ENCODE measurements at places on chromosomes 4 and X.

- DNase-seq, result no peak
Observed at GRCh38 chrX:13821738-13822137, 4.8 kb upstream of the GPM6B start.

- DNase-seq, result no peak
Observed at GRCh38 chrX:67353651-67354370, 190.0 kb upstream of the AR start.

DNA sequence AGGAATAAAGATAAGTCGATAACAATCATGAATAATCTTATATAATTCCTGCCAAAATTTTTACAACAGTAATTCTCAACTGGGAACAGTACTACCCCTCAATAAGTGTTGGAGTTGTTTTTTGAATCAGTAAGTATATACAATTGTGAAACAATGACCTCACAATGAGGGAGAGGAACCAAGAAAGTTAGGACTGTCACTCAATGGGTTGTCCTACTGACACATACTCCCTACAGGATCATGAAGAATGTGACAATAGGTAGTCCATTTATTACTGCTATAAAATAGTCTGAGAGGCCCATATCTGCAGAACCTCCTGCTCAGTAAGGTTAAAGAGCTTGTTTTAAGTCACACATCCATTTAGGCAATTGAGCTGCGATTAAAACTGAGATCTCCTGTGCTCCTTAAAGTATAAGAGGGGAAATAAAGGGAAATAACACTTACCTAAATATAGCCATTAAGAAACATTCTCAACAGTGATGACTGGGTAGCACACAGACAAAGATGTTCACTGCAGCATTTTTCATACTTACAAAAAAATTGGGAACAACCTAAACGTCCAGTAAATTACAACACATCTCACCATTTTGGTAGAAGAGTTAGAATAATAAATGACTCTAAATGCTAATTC is 26.2 kb downstream of the FBXW7 start:
- peak; percentile 64 for DNase-seq

DNA sequence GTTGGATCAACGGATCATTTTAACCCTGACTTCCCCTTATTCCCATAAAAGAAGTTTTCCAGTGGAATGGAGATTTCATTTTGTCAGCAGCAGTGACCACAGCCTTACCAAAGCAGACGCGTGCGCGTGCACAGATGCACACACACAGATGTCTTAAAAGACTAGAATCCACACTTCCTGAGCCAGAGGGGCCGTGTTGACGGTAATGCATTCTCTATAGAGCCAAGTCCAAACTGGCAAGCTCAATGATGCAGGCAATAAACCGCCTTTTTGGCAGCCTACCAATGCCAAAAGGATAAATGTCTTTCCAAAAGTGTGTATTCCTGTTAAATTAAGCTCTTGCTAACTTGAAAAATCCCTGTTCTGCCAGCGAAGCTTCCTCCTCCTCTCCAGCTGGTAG is 18.8 kb upstream of the CLDN34 start:
- DNase-seq, result no peak

DNA sequence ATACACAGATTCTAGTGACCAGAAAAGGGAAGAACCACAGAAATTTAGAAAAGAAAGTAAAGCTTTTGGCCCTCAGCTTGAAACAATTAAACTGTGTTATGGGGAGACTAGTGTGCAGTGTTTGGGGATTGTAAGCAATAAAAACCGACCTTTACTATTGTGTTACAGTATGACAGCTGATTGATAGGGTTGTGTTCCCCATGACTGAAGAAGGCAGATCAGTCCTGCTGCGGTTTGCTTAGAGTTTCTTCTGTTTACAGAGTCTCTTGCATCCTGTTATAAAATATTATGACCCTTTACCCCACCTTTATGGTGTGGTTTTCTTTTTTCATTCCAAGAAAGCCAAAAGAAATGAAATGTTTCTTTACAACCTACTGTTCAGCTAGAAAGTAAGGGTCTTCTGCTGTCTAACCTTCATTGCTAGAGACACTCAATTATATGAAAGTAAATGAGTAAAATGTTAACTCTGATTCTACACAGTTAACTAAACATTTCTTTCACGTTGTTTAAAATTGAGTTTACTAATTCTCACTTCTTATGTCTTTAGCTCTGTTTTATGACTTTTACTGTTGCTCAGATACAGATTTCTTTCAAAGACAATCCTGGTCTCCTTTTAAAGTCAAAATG is 18.1 kb downstream of the CHIC1 start:
- no peak for DNase-seq

DNA sequence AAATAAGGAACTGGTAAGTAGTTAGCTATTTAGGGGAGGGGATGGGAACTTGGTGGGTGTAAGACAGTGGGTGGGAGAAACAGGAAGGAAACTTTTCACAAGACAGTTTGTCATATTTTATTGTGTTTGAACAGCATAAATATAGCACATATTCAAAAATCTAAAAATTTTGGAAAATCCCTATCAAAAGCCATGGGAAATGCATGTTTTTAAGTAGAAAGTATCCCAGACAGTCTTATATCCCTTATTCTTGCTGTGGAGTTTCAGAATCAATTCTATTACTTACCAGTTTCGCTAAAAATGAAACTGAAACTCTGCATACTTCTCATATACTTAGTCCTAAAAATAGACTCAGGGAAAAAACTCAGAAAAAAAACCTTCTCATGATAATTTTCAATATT is 22.3 kb upstream of the RASGEF1B start:
- DNase-seq, result peak; percentile 83

DNA sequence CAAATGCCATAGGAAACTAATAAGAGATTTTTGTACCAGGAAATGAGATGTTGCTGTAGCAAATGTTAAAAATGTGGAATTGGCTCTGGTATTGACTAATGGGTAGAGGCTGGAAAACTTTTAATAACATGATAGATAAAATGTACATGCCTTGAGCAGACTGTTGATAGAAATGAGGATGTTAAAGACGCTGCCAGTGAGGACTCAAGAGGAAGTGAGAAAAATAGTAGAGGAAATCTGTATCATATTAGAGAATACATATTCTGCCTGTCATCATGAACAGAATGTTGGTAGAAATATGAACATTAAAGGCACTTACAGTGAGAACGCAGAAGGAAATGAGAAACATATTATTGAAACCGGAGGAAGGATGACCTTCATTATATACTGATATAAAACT is 577.2 kb upstream of the HTR2C start:
- no peak for DNase-seq

DNA sequence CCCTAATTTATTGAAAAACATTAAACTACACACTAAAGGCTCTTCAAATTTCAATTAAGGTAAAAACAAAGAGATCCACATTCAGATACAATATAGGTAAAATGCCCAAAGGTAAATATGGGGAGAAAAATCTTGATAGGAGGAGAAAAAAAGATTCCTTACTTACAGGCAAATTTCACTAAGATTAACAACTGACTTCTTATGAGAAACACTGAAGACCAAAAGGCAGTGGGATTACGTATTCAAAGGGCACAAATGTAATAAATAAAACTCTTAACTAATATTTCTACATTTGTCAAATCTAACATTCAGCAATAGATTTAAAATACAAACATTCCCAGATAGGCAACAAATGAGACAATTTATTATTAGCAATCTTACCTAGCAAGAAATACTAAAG is 829.3 kb downstream of the SH3BGRL start:
- DNase-seq, result no peak

GRCh38 chr4:174753021-174753420 is 76.0 kb downstream of the GLRA3 start:
- no peak for DNase-seq

DNA sequence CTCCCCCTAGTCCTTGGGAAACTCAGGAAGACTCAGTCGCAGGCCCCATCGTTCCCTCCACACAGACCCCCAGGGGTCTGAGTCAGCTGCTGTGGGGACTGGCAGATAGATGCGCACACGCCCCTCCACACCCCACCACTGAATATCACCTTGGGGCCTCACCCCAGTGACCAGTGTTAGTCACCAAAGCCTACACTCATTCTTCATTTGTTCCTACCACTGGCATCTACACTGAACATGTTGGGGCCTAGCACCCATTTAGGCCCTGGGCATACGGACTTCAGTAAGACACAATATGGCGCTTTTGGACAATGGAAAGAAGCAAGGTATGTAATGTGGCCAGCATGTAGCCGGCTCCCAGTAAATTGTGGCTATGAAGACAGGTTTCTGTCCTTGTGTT is 154.1 kb upstream of the PJA1 start:
- DNase-seq, result no peak

- peak; percentile 32 for DNase-seq
Observed at GRCh38 chrX:11349661-11350337, 56.6 kb downstream of the AMELX start.

- no peak for DNase-seq
Observed at GRCh38 chrX:139298437-139298836, 232.1 kb upstream of the F9 start.

DNA sequence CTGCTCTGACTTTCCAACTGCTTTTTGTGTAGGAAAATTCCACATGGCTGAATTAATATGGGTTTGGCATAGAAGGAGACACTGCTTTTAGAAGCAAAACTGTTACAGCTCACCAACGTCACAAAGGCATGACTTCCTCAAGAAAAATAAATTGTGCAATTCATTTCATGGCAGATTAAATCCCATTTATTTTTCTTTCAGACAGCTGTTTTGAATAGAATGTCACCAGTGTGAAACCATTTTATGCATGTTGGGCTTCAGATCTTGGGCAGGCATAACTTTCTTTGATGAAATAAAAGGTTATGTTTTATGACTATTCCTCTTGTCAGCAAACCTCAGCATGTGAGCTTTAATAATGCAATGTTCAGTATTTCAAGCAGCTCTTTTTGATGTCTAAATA is 542.8 kb downstream of the GALNTL6 start:
- DNase-seq, result no peak
